ENCODE measurements at places on chromosomes 16 and 17.

DNA sequence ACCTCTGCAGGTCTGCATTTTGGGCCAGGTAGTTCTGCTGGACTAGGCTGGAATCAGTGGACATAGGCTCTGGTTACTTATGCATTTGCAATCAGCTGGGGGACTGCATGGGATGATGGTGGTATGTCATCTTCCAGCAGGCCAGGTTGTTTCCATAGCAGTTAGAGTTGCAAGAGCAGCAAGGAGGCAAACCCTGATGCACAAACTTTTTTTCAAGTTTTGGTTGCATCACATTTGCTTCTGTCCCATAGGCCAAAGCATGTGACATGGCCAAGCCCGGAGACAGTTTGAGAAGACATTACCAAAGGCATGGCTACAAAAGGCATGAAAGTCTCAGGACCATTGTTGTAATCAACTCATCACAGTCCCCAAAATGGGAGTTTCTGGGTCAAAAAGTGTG lies 58.2 kb downstream of the PRKCB start:
- no peak for DNase-seq

DNA sequence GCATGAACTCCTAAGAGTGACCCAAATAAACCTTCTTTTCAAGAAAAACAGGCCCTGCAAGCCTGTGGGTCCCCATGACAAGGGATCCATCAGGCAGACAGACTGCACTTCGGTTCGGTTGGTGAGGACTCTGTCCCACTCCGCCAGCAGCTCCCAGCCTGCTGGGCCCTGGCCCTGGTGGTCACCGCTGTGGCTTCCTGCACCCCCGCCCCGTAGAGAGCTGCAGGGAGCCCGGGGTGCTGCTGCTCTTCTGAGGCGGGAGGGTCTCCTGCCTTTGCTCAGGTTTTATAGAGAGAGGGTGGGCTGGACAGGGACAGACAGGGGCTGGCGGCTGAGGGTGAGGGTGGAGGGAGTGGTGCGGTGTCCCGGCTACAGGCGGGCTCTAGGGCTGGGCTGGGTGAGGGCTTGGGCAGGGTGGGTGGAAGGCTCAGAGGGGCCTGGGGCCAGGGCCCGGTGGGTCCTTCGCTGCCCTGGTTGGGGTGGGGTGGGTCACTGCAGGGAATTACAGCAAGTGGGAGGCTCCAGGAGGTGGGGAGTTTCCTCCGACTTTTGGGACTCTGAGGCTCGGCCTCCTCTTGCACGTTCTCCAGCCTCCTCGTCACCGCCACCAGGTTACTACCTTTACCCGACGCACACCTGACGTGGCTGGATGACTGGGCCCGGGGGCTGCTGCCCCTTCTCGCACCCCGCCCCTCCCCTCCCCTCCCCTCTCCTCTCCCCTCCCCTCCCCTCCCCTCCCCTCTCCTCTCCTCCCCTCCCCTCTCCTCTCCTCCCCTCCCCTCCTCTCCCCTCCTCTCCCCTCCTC lies 90.2 kb upstream of the CBX4 start:
- DNase-seq = no peak

GRCh38 chr16:65572156-65572555 lies 450.3 kb upstream of the CDH11 start:
- DNase-seq = no peak

GRCh38 chr17:62907961-62908360 lies 58.1 kb upstream of the TANC2 start:
- no peak for DNase-seq

DNA sequence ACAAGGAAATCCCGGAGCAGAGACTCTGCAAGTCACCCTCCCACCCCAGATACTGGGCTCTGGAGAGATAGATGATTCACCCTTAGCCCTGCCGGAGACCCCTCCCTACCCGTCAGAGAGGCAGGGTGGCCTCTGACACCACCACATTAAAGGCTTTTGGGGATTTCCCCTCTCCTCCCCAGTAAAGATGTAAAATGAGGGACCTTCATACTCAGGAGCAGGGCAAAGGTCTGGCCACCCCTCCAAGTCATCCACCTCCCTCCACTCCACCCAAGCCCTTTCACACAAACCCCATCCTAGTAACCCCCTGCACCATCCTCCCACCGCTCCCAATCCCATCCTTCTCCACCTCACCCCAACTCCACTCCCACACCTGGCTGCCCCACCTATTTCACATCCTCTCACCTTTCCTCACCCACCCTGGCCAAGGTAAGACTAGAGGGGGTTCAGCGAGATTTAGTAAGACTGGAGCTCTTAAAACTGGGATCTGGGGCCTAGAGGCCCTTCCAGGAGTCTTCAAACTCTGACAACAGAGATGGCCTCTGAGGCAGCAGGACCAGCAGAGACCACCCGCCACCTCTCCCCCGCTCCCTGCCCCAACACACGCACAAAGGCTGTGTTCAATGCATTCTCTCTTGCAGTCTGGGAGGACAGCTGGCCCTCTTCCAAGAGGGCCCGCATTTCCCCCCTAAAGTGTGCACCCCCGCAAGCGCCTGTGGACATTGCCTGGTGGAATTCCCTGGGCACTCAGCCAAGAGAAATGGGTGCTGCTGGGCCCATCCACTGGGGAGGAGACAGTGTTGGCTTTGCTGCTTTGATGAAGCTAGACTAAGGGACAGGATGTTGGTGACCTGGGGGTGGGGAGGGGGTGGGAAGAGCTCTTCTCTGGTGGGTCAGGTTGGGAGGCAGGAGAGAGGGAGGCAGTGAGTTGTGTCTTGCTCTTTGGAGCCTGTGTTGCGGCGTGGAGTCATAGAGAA lies 1.1 kb downstream of the ABAT start:
- no peak for DNase-seq

GRCh38 chr17:38585056-38585917 lies 20.5 kb downstream of the SRCIN1 start:
- DNase-seq = no peak

DNA sequence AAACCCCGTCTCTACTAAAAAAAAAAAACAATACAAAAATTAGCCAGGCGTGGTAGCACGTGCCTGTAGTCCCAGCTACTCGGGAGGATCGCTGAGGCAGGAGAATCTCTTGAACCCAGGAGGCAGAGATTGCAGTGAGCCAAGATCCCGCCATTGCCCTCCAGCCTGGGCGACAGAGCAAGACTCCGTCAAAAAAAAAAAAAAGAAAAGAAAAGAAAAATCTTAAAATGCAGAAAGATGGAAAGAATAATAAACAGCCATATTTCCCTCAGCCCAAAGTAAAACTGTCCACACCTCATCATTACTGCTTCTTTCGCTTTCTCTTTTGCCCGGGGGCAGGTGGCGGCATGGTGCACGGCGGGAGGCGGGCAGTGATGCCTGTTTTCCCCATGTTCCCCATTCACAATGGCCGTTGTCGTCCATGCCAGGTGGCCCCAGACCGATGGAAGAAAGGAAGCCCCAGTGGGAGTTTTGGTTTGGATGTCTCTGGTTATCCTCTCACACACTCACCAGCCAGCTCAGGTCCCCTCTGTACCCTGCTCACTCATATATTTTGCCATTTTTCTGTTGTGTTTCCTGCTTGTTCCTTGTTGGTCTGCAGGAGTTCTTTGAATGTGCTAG lies 37.0 kb upstream of the PEMT start:
- no peak for DNase-seq

- DNase-seq = no peak
Observed at GRCh38 chr16:67886387-67886786, 1.7 kb downstream of the NRN1L start.

DNA sequence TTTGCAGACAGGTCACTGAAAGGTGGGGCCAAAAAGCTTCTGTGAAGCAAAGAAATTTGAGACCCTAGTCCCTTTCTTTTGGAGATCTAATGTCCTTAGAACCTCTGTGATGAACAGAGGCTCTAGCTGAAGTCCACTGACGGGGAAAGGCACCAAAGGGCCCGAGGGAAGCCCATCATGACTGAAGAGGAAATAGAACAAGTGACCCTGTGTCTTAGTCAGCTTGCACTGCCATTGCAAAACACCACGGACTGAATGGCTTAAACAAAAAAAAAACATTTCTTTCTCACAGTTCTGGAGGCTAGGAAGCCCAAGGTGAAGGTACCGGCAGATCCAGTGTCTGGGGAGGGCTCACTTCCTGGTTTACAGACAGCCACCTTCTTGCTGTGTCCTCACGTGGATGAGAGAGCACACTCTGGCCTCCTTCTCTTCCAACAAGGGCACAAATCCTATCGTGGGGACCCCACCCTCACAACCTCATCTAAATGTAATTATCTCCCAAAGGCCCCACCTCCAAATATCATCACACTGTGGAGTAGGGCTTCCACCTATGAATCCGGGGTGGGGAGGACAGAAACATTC lies 24.3 kb upstream of the ASGR2 start:
- DNase-seq = no peak

DNA sequence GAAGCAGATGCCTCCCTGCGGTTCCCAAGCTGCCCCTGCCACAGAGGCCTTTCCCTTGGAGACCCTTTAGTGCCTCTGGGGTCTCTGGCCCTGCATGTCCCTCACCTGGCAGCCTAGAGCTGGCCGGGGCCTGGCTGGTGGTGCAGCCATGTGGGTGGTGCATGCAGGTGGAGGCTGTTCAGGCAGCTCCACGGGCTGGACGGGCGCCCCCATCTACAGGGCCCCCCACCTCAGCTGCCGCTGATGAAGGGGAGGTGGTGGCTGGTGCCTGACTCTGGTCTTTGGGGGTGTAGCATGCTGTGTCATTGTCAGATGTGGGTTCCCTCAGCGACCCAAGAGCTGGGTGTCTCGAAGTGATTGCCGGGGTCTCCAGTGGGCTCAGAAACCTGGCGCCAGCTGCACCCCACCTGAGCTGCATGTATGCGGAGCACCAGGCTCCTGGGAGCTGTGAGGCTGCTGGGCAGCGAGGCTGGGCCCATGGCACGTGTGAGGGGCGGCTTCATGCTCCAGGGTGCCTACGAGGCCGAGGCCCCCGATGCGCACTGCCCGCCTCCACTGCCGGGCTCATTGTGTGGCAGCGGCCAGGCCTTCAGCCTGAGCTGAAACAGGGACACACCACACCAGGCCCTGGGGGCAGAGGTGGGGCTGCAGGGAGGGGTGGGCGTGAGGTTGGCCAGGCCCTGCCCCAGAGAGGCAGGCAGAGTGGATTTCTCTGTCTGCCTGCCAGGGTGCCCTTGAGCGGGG lies 57.0 kb downstream of the BAIAP2 start:
- DNase-seq = no peak

DNA sequence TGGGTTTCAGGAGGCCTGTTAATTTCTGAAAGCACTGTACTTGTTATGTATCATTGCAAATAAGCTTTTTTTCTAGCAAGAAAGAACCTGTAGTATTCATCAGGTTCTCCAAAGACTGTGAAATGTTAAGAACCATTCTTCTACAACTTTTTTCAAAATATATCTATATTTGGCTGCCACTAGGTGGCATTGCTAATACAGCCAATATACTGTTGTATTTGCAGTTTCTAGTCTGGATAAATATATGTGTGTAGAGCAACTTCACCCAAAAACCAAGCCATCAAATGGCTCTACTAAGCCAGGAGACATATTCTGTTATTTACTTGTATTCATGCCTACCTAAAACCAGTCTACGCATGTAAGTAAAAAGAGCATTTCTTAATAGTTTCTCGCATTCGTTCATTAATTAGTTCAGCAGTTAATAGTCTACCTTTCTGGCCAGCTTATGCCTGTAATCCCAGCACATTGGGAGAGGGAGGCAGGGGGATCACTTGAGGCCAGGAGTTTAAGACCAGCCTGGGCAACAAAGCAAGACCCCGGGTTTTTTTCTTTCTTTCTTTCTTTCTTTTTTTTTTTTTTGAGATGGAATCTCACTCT lies 39.5 kb downstream of the VMP1 start:
- peak; percentile 46 for DNase-seq

DNA sequence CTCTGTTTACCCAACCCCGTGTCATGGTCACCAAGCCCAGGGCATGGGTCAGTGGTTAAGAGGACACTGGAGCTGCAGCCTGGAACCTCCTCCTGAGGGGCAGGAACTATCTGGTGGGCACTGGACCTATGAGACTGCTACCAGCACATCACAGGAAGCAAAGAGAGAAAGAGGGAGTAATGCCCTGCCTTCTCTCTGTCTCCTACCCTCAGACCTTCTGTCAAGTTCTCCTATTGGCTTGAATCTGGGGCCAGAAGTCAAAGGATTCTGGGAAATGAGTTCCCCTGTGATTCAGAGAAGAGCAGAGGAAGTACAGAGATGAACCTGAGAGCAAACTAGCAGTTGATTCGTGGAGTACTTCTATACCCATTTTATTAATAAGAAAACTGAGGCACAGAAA lies 123.0 kb upstream of the GNAO1 start:
- DNase-seq = no peak
